ENCODE measurements at places on chromosomes 2 and 18. TPM values are rescaled to one million over a fixed set of nuclear protein-coding genes. Genes with fewer than 3 reads are reported as not detected.

- DNase-seq = no peak
Measured at GRCh38 chr2:200637901-200638300, 52.1 kb downstream of the AOX1 start.

- DNase-seq = no peak
Measured at GRCh38 chr2:47869859-47870595, 36.3 kb downstream of the FBXO11 start.

GRCh38 chr2:39486071-39486470, 49.0 kb upstream of the MAP4K3 start:
- no peak for DNase-seq

The PHLPP1 gene
- 2.1 TPM for total RNA-seq

GRCh38 chr2:64485961-64486360, 32.0 kb downstream of the LGALSL start:
- no peak for DNase-seq

The VAMP5 gene
- not detected for total RNA-seq

- DNase-seq = no peak
Measured at GRCh38 chr2:709138-709765, 32.0 kb upstream of the TMEM18 start.
